Cerebellar nuclear complex (tissue), 1 donor: ENCODE measurements at places on chromosomes 13 and 19.

- no peak for DNase-seq
These were observed 2.8 kb upstream of the ANGPTL8 start for GRCh38 chr19:11236324-11237301.

- no peak for DNase-seq
These were observed 434.0 kb downstream of the KLF5 start for GRCh38 chr13:73492811-73493210.

DNA sequence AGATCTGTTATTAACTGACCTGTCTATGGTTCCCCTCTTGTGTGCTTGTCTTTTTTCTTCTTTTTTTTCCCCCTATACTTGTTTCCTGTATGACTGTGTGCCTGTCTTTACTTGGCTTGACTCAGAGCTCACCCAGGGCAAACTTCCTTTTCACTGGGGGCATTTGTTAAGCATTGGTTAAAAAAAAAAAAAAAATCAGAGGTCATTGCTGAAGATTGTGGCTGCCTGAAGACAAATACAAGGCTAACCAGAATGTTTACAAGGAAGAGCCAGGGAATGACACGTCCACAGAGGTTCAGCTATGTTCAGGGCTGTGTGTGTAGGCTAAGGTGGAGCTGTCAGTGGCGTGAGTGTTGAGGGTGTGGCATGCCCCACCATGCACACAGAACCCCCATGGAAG lies 47.1 kb downstream of the LNX2 start:
- DNase-seq: no peak

DNA sequence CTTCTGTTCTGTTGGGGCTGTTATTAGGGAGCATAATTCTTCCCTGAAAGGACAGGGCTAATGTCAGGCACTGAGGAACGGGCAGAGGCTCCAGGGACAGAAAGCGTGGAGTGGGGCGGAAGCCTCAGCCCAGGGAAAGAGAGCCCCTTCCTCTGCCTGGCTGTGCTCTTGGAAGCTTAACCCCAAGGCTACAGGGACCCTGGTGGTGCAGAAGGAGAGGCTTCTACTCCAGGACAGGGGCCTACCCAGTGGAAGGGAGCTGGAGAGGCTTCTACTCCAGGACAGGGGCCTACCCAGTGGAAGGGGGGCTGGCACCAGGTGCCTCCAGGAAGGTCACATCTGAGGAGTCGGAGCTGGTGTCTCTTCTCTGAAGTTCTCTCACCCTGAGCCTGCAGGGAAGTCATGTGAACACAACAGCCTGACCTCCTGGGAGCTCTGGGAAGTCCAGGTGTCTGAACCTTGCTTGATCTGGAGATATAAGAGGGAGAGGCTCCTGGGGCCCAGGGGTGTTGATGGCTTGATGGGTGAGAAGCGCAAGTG lies 159.5 kb upstream of the SOX1 start:
- no peak for DNase-seq

DNA sequence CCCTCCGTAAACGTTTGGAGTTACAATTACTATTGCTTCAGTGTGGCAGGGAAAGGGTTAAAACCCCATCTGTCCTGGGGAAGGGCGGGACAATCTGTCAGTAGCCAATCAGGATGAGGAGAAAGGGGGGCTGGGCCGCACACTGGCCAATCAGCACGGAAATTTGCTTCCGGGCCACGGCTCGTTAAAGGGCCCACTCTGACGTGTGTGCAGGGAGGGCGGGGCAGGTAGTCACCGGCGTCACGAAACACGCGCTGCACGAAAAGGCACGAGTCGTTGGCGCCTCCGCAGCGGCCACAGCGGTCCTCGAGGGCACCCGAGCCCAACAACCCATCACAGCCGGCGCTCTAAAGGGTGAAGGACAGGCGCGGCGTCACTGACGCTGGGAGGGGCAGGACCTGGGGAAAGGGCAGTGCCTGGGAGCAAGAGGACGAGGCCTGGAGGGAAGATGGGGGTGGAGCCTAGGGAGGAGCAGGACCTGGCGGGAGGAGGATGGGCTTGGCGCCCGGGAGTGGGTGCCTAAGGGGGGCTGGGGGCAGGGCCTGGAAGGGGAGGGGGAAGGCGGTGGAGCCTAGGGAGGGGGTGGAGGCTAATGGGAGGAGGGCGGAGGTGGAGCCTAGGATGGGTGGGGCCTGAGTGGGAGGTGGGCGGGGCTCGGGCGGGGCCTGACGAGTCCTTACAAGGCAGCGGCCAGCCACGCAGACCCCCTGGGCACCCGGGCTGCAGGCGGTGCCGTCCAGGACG lies 4.9 kb downstream of the ADAMTSL5 start:
- peak; percentile 17 for DNase-seq

DNA sequence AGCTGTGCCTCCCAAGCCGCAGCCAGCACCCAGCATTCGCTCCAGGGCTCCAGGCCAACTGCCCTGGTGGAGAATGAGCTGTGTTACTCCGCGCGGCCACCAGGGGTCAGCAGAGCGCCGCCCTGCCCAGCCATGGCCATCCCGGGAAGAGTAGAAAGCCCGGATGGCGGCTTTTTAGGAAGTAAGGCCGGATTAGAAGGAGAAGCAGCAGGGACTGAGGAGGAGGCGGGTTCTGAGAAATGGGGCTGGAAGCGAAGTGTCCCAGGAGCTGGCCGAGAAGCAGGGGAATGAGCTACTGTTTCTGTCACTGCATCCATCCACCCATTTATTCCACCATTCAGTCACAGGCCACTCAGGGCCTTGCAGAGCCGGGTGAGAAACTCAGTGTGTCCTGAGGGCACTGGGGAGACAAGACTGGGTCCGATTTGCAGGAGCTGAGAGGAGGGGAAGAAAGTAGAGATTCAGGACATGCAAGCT lies 6.6 kb upstream of the NPAS1 start:
- DNase-seq: peak; percentile 55

DNA sequence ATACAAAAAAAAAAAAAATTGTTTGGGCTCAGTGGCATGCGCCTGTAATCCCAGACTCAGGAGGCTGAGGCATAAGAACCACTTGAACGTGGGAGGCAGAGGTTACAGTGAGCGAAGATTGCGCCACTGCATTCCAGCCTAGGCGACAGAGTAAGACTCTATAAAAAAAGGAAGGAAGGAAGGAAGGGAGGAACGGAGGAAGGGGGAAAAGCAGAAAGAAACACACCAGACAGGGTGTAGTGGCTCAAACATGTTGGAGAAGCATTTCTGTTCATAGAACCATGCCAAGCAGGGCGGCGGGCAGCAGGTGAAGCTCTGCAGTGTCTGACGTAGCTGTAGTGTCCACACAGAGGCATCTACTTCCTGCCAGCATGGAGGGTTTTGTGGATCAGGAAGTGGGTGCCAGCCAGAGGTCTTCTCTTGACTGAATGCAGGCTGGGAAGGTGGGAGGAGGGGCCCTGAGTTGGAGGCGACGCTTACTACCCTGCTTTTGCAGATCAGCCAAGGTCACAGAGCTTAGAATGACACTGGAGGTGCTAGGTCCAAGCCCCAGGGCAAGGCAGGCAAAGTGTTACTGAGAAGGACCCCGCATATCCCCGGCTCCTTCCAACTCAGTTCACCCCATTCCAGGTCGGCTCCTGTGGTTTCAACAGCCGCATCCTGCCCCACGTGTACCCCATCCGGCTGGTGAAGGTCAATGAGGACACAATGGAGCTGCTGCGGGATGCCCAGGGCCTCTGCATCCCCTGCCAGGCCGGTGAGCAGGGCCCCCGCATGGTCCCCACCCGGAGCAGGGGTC lies 11.6 kb upstream of the PGLS start:
- no peak for DNase-seq

GRCh38 chr19:5341981-5342380 lies 1.4 kb upstream of the PTPRS start:
- no peak for DNase-seq

- DNase-seq: no peak
These were observed 59.8 kb downstream of the TSHZ3 start for GRCh38 chr19:31289381-31289880.

DNA sequence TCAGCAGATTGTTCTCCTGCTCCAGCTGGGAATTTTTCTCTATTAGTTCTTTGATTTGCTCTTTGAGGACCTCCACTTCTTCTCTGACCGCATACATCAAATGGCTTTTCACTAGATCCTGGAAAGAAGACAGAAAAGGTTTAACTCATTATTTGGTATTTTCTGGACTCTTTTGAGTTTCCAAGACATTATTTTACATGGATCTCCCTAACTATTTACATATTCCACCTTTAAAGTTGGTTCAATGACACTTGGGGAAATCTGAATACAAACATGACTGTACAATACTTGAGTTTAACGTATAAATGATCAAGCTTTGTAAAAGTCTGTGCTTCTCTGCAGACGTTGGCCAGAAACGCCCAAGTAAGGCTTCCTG lies 61.1 kb downstream of the SERP2 start:
- no peak for DNase-seq

- no peak for DNase-seq
These were observed 87.3 kb downstream of the STK24 start for GRCh38 chr13:98489446-98490194.

DNA sequence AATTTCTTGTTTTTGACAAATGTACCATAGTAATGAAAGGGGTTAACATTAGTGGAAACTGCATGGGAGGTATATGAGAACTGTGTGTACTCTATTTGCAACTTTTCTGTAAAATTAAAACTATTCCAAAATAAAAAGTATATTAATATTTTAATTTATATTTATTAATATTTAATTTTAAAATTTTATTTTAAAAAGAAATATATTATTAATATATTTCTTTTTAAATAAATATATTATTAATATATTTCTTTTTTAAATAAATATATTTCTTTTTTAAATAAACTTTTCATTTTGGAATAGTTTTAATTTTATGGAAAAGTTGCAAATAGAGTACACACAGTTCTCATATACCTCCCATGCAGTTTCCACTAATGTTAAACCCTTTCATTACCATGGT lies 101.1 kb upstream of the SLC7A1 start:
- DNase-seq: no peak
